GOT3 (cell line): ENCODE measurements at places on chromosomes 4 and X.

DNA sequence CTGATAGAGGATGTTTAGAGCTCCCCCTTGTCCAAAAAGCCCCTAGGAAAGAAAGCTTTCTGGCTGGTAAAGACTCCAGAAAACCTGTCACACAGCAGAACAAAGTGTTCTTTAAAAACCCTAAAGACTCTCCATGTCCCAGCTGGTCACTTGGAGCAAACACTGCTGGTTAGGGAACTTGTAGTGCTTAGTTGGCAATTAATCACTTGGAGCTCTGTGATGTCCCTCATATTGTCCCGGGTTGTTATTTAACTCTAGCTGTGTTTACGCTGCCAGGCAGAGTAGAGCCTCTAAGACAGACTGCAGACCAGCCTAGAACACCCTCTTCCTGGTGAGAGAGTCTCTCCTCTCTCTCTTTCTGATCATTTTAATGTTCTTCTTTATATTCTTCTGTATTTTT is 267.3 kb downstream of the BCOR start:
- no peak for DNase-seq

DNA sequence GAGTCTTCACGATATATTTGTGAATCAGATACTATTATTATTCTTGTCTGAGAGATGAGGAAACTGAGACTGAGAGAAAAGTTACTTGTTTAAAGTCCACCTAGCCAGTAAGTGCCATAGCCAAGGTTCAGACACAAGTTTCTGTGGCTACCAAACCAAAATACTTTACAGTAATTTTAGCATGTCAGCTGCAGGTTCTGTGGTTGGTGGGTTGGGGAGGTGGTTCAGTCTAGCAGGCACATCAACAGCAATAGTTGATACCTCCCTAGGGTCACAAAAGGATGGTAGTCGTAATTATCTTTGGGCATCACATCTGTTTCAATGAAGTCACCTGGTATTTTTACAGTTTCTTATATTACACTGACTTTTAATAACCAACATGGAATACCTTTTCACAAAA is 35.6 kb upstream of the EDA2R start:
- no peak for DNase-seq

DNA sequence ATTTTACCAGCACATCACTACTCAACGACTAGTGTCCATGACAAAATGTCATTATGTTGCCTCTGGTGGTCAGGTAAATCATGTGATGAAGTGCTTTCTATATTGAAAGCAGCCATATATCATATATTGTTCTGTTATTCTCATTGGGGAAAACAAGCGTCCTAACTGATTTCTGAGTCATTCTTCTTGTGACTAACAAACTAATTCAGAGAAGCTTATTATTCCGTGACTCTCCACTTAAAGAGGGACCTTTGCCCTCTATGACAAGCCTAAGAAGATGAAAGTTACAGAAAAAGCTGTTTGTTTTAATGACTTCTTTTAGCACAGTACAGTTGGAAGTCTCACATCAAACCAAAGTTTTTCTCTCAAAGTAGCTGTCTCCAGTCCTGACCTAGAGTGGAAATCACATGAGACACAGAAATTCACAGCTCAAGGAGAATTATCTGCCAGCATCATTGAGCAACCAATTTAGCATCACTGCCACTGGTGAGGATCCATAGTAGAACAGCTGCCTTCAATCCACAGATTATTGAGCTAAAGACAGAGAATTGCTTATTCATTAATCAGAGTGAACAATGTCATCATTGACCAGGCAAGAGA is 36.4 kb downstream of the ASB9 start:
- DNase-seq, result no peak

GRCh38 chr4:40255393-40256281 is 58.8 kb downstream of the RHOH start:
- no peak for DNase-seq

DNA sequence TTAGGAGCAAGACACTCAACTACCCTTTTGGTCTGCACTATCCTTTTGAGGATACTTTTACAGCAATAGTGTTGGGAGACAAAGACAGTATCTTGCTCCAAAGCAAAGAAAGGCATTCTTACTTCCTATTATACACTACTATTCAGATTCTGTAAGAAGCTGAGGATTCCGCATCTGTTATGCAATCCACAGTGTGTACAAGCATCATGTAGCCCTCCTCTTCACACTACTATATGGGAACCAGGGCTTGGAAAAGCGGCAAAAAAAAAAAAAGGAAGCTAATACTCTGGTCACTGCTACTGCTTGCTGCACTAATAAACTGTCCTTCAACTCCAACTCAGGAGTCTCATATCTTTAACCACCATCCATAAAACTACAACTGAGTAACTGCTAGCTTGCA is 59.1 kb downstream of the FBXW7 start:
- DNase-seq, result no peak

DNA sequence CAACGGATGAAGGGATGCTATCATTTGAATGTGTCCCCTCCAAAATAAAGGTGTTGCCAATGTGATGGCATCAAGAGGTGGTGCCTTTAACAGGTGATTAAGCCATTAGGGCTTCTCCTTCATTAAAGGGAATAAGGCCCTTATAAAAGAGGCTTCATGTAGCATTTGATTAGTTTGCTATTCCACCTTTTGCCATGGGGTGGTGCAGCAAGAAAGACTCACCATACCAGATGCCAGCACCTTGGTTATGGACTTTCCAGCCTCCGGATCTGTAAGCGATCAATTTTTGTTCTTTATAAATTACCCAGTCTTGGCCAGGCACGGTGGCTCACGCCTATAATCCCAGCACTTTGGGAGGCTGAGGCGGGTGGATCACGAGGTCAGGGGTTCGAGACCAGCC is 7.9 kb upstream of the SLC25A43 start:
- DNase-seq, result no peak
